Activated T-cell treated with anti-CD3 and anti-CD28 coated beads for 48 hours (primary cell): ENCODE measurements at places on chromosomes 13 and 19.

DNA sequence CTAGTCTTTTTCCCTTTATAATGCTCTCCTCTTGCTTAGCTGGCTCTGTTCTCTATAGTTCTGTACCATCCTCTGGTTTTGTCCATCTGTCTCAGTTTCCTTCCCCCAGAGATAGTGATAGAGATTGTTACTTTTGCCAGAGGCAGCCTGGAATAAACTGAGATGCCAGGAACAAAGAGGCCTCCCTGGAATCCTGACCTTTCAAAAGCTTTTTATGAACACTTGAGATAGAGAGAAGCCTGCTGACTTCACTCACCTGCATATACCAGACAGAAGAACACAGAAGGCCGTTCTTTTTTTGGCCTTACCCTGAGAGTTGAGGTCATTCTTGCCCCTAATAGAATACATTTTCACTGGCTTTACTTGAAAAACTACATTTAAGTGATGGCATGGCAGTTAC is 150.2 kb downstream of the LHFPL6 start:
- DNase-seq, result no peak

DNA sequence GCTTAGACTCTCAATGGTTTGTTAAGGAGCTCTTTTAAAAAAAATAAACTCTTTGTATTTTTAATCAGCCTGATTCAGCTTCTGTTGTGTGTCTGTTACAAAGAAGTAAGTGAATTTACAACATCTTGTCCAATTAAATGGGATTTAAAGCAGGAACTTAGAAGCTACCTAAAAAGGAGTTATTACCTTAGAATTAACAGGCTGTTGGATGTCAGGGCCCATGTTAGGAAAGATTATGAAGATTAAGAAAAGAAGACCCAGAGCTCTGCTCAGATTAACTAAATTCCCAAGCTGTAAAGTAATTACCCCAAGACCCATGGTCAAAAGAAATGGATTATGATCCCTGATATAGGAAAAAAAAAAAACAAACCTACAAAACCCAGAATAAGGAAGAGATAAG is 44.1 kb upstream of the ZNF780A start:
- no peak for DNase-seq

DNA sequence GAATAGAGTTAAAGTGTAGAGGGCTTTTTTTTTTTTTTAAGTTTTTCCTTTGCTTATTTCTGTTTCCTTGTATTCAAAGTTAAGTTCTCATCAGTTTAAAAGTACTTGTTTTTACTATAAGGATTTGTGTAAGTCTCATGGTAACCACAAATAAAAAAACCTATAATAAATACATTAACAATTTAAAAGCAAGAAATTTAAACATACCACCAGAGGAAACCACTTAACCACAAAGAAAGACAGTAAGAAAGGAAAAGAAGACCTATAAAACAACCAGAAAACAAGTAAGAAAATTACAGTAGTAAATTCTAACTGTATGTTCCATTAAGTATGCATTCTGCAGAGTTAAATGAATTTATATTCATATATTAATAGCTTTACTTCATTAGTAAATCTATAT is 999.1 kb upstream of the ATXN8OS start:
- DNase-seq, result no peak

GRCh38 chr19:11234486-11235075 is 4.8 kb upstream of the ANGPTL8 start:
- no peak for DNase-seq

DNA sequence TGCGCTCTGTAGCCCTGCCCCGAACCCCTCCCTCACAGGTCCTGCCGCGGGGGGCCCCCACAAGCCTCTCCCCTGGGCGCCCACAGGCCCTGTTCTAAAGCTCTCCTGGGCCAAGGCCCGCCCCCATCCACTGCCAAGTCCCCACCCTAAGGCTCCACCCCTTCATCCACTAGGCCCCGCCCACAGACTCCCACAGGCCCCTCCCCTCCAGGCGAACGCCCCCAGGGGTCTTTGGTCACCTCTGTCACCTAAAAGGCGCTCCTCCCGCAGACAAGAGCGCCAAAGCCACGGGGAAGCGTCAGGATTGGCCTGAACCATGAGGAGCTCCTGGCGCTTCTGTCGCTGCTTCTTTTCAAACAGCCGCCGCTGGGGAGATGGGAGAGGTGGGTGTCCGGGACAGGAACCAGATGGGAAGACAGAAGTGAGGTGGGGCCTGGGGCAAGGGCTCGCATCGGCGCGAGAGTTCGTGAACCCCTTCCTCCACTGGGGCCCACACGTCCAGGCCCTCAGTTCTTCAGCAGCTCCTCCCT is 2.3 kb downstream of the TULP2 start:
- DNase-seq, result peak; percentile 52

DNA sequence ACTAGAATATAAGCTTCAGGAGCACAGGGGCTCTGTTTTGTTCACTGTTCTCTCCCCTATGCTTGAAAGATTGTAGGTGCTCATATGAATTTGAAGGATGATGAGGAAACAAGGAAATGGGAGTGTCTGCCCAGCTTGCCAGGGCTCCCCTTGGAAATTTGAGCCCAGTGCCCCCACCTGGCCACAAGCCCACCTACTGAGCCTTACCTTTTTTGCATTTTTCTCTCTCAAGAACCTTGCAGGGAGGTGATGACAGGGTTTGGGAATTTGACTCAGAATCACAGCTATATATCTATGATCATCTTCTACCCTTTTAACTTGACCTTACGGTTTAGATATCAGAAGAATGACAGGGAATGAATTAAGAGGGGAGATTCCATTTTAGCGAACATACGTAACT is 33.8 kb downstream of the SERP2 start:
- no peak for DNase-seq

- no peak for DNase-seq
Measured at GRCh38 chr19:18788529-18789421, 2.3 kb downstream of the COMP start.

GRCh38 chr13:40136896-40137295 is 481.4 kb downstream of the COG6 start:
- DNase-seq, result no peak

GRCh38 chr19:47343194-47343802 is 5.8 kb upstream of the DHX34 start:
- DNase-seq, result no peak

GRCh38 chr13:60143775-60144174 is 20.0 kb downstream of the DIAPH3 start:
- no peak for DNase-seq

DNA sequence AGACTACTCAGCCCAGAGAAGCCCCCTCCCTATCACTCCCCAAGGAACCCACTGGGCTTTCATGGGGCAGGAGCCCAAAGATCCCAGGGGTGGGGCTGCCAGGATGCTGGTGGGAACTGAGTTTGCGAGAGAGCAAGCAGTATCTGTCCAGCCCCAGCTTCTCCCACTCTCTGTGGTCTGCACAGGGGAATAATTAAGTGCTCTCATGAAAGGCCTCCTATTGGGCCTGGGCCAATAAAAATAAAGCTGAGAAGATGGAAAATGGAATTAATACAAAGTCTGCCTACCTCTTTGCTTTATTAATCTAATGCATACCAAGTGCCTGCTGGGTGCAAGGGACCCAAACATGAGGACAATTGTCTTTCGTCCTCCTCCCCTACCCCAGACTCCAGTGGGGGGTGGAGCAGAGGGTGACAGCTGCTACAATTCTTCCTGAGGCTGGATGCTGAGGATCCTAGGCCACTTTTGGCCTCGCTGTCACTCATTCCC is 5.4 kb downstream of the DDX39A start:
- no peak for DNase-seq

DNA sequence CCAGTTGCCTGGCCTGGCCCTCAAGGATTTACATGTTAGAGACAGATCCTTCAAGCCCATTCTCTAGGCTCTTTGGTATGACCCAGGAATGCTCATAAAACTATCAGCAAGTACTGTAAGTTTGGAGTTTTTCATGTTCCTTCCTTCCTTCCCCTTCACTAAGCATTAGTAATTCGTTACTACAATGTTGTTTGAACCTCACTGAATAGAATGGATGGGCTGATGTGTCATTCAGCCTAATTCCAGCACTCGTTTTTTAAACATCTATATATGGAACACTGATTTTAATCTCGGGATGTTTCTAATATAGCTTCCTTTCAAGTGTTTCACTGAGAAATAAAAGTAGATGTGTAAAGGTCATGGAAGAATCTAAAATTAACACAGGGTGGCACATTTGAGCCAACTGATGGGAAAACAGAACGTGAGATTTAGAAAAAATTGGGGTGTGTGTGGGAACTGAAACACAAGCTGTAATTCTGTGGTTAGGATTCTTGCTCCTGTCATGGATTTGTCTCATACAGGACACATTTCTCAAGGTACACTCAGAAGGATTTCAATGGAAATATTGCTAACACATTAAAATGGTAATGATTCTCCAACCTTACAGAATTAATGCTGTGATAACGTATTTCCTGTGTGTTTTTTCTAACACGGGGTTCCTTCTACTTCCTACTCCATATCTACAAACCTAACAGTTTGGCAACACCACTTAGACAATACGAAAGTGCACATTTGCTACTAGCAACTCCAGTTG is 93.4 kb downstream of the FLT1 start:
- DNase-seq, result no peak
